Caki2 (cell line): ENCODE measurements at places on chromosomes 12 and 14.

DNA sequence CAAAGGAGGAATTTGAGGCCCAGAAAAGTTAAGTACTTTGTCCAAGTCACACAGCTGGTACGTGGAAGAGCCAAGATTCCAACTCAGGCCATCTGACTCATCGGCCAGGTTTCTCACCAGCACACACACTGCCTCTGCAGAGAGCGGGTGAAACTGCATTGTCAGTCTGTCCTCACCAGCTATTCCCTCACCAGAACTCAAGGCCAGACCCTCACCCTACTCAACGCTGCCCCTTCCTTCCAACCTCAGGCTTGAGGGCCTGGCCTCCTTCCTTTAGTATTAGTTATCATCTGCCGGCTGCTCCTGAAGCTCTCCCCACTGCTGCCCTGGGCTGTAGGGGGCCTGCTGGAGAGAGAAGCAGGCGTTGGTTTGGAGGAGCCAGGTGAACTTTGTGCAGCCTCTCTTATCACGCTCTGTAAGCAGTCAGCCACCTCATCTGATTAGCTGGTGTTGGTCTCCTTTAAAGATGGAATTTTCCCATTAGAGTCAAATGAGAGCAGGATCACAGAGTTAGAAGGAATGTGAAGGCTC is 16.6 kb upstream of the PLEK2 start:
- no peak for DNase-seq

GRCh38 chr12:31491841-31492598 is 98.9 kb downstream of the DENND5B start:
- peak; percentile 91 for DNase-seq

- no peak for DNase-seq
These were observed 5.5 kb upstream of the LRRC74A start for GRCh38 chr14:76820700-76821099.

DNA sequence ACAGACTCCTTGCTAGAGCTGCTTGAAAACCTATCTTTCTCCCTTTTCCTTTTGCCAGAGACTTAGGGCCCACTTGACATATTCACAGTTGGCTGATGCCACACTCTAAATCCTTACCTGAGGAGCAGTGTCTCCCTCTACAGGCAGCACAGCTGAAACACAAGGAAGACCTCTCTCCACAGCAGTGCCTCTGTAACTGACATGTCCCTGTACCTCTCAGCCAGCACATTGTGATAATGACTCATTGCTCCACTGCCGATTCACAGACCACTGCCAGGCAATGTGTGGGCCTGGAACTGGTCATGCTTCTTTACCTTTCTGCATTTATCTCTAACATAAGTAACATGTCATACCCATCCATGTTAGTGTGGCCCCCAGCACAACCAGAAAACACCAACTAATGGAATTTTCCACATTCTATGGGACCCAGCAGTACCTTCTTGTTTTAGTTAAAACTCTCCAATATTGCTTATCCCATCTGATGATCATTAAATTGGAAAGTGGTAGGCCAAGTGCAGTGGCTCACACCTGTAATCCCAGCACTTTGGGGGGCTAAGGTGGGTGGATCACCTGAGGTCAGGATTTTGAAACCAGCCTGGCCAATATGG is 56.5 kb downstream of the GTF2A1 start:
- peak; percentile 86 for DNase-seq
